ENCODE measurements at places on chromosomes 16 and 17.

DNA sequence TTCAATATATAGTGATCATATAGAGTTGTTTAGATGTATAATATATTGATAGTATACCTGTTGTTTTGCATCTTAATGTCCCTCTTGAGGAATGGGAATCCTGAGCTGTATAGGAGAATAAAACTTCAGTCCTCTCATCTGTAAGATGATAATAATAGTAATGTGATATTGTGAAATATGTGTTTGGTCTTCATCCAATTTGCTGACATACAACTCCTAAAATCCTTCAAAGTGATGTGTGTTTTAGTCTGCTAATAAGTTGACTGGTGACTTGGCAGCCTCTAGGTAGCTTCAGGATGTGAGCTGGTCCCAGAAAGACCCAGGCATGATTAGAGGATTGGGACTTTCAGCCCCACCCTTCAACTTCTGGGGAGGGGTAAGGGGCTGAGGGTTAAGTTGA lies 22.8 kb upstream of the NFAT5 start:
- DNase-seq: peak; percentile 40

DNA sequence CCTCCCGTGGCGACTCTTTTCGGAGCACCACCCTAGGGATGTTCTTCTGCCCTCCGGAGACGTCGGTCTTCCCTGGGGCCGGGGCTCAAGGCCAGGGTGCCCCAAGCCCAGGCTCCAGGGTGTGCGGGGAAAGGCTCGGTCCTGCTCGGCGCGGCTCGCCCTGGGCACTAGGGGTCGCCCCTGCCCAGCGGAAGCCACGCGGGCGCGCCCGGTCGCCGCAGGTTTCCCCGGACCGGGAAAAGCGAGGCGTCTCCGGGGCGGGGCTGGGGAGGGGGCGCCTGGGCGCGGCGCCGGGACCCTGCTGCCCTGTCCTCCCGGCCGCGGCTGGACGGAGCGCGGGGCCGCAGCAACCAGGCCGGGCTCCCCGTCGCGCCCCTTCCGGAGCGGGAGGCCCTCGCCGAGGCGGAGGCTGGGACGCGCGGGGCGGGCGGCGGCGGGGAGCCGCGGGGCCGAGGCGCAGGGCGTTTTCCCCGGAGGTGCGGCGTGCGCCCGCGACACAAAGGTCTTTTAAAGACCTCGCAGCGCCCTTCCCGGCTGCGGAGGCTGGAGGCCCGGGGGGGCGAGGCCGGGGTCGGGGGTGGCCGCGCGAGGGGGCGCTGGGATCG lies 76.4 kb downstream of the MRC2 start:
- peak; percentile 67 for DNase-seq

- DNase-seq: no peak
Measured at GRCh38 chr16:76081967-76082366, 195.2 kb upstream of the CNTNAP4 start.

GRCh38 chr16:86604436-86605193 lies 26.3 kb downstream of the FOXL1 start:
- no peak for DNase-seq

DNA sequence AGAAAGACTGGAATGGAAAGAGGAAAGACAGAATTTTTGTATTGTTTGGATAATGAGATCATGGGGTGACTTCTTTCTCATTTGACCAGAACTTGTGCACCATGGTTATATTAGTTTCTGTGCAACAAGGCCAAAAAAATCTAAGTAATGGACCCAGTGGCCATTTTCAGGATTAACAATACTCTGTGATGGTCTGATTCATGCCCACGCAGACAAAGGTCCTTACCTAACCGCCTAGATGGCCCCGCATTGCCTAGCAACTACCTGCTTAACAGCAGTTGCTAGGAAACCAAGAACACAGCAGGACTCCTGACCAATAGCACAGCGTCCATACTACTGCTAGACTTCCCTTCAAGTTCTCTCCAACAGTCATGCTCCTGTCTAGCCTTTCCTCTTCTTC lies 22.4 kb downstream of the MIS12 start:
- peak; percentile 35 for DNase-seq
